ENCODE measurements at places on chromosomes 12 and 14. TPM values are rescaled to one million over a fixed set of nuclear protein-coding genes. Genes with fewer than 3 reads are reported as not detected.

Gene RDH16
- 0.74 TPM for total RNA-seq

Gene ACVR1B
- 50.2 TPM for total RNA-seq

Gene IKBIP
- 6.1 TPM for total RNA-seq

Gene PLD4
- not detected for total RNA-seq

- DNase-seq: no peak
Measured at GRCh38 chr14:77752799-77753516, 8.0 kb downstream of the SNW1 start.

GRCh38 chr12:27868139-27868538 lies 88.1 kb upstream of the MANSC4 start:
- no peak for DNase-seq

DNA sequence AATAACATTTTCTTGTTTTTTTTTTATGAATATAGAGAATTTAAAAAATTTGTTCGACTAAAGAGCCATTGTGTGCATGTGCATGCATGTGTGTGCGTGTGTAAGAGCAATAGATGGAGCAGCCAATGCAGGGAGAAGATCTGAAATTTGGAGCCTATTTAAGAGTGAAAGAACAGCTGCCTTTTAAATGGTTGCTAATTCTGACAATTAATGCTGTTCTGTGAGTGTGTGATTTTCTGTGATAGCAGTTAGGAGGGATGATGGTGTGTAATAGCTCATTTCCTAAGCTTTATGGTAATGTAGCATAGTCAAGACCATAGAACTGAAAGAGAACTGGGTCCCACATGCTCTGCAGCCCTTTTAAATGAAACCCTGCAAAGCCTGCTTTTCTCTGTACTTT lies 137.9 kb downstream of the NRXN3 start:
- DNase-seq: no peak

DNA sequence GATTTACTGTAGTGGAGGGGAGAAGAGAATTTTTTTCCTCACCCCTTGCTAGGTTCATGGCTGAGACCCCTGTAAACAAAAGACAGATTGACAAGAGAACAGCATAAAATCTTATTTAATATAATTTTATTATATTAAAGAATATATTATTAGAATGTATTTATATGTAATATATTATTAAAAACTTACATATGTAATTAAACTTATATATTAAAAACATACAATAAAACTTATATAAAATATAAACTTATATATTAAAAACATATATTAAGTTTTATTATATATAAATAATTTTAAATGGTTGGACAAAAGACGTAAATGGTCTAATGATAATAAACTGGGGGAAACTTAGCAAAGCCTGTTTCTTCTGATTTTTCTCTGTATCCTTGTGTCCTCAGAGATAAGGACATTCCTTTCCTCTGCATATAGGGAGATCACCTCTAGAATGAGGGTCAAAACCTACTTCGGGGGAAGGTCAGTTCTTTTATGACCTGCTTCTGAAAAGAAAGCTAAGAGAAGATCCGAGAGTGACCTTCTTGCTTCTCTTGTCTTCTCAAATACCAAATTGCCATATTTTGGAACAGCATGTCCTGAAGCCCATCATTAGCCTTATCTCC lies 8.9 kb upstream of the PPM1H start:
- no peak for DNase-seq

DNA sequence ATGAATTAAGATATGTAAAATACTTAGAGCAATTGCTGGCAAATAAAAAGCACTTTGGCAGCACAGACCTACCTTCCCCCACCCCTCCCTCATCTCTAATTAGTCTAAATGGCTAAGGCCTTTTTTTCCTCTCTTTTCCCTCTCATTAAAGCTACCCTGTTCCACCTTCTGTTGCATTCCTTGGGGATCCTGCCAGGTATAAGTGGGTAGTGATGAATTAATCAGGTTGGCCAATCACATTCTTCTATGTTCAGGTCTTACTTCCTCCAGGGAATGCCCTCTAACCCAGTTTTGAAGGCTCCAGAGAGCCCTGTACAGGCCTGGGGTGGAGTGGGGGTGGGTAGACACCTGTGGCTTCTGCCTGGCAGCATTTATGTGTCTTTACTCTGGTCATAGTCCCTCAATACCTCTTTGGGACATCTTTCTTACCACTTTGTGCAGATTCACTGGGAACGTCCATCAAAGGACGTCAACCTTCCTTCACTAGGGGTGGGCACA lies 28.4 kb downstream of the HSPB8 start:
- DNase-seq: no peak

DNA sequence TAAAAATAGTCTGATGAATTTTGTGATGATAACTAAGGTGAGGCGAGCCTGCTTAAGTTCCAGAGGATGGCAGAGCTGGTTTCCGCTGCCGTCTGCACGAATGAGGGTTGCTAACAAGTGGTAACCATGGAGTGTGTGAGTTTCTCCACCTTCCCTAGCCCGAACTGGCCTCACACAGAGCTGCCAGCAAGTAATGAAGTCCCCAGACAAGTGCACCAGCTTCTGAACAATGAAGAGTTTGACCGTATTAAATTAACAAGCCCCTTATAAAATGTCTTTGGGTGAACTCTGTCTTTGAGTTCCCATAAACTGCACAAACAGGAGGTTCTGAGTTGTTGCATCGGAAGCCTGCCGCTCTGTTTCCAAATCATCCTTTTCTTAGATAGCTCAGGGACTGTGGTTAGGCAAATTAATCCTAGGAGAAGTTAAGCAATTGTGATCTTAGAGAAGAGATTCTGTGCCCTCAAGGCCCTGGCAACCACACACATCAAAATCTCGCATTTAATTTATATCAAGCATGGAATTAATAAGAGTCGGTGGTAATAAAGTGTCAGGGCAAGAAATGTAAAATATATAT lies 274.1 kb upstream of the DAAM1 start:
- DNase-seq: no peak

DNA sequence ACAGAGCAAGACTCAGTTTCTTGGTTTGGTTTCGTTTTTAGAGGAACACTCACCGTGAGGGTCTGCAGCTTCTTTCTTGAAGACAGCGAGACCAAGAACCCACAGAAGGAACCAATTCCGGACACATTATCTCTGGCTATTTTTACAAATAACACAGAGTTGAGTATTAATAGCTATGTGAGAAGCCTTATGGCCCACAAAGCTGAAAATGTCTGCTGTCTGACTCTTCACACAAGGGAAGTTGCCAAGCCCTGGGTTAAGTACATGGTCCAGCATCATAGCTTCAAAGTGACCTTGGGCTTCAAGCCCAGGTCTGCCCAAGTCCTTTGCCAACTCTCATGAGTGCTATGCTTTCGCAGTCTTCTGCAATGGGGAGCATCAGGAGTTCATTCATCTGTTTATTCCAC lies 2.6 kb upstream of the LGMN start:
- DNase-seq: no peak

DNA sequence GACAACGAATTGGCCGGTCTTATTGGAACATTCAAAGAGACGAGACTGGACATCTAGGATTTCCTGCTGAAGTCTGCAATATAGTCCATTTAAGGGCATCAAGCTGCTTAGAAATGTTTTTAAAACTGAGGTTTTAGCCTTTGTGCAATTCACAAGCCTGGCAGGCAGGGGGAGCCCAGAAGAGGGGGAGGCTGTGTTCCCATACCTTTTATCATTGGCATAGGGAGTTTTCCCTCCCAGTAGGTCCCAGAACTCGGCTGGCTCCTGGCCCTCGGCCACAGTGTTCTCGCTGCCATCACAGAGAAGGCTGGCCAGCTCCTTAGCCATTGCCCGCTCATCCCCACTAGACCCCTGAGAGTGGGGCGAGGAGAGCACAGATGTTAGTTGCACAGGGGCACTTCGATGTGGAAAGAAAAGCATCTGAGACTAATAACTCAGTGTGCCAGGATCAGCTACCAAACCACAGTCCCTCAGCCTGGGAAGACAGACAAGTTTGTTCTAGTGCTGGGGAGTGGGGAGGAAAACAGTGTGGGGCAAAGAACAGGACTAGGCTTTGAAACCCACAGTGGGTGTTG lies 15.1 kb downstream of the AVIL start:
- DNase-seq: peak; percentile 72

DNA sequence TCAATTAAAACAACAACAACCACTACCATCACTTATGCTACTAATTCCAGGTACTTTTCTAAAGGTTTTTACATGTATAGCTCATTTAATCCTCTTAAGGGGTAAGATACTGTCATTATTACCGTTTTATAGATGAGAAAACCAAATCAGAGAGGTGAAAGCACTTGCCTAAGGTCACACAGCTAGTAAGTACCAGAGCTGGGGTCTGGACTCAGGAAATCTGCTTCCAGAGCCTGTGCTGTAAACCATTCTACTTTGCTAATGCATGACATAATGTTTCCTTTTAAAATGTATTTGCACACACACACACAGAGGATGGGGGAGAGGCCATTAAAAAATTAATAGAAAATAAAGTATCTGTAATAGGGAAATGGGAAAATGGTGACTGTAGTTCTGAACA lies 113.4 kb downstream of the PTPN11 start:
- no peak for DNase-seq

- DNase-seq: no peak
Measured at GRCh38 chr12:100403446-100403845, 46.6 kb downstream of the SLC17A8 start.

DNA sequence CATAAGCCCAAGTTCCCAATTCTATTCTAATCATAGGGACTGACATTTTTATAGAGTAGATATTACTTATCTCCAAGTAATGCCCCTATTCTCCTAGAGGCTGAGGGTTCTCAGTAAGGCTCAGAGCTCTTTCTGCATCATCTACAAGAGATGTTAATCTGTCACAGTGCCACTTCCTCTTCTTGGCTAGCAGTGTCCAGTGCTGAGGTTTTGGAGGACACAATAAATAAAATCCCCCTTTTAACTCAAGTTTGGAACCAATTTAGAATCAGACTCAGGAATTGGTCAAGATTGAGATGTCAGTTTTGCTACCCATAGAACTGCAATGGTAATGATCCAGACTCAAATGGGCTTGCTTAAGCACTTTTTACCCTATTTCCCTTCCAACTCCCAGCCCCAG lies 154.1 kb upstream of the ARID2 start:
- DNase-seq: no peak

DNA sequence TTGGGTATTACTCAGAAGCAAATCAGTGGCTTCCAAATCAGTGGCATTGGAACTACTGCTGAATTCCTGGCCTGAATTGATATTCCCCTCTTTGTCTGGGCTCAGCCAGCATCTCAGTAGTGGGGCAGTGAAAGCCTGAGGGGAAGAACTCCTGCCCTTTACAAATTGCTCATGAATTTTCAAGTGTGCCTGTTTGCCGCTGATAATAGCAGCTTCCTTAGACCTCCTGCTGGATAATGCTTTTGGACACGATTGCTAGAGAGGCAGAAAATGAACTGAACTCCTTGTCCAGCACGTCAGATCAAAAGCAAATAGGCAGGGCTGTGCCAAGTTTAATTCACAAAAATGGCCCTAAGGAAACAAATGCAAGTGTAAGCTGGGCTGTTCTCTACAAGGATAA lies 91.3 kb upstream of the GZMB start:
- no peak for DNase-seq

GRCh38 chr14:21241218-21241819 lies 27.9 kb downstream of the HNRNPC start:
- DNase-seq: no peak

DNA sequence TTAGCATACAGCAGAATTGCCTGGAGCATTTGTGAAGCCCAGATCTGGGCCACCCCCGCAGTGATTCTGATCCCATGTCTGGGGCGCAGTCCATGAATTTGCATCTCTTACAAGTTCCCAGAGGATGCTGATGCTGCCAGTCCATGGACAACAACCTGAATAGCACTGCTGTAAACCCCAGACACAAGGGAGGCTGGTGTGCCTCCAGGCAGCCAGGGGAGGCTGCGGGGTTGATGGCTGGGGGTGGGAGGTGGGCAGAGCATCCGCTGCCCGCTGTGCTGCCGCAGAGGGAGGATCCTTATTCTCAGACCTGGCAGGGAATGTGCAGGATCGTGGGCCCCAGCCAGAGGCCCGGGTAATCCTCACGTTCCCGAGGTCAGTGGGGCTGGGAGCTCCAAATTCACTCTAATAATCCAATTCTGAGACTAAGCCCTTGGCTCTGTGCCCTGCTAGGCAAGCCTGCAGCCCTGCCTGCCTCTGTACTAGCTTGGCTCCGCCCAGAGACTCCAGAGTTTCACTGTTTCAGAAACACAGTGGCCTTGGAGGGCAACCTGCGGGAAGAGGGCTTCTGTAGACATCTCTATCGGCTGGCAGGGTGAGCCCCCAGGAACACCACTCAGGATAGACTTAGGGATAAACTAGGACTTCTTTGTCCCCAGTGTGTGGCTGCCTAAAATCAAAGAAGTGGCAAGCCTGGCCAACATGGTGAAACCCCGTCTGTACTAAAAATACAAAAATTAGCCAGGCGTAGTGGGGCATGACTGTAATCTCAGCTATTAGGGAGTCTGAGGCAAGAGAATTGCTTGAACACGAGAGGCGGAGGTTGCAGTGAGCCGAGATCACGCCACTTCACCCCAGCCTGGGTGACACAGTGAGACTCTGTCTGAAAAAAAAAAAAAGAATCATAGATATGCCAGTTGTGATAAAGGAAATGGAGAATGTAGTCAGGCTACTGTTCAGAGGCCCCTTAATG lies 17.8 kb upstream of the MLEC start:
- no peak for DNase-seq

Measured in glutamatergic neuron (in vitro differentiated cells).